K562 (cell line): ENCODE measurements at places on chromosomes 2 and 18.

DNA sequence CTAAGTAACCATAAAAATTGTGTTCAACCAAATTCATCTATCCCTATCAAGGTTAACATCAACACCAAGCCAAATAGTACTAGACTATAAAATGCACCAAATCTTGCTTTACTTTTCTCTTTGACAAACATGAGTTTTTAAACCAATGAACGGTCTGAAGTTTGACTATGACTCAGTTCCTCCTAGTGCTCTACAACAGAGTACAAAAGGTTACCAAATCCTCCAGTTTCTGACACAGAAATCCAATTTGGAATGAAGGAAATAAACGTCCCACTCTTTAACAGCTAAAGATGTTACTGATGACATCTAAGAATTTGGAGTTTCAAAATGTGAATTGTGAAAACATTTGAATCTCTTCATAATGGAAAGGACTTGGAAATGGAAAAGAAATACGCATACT is 11.8 kb upstream of the ACVR1 start:
- DNase-seq, result no peak

- no peak for DNase-seq
Observed at GRCh38 chr2:119196301-119197125, 27.1 kb upstream of the STEAP3 start.

DNA sequence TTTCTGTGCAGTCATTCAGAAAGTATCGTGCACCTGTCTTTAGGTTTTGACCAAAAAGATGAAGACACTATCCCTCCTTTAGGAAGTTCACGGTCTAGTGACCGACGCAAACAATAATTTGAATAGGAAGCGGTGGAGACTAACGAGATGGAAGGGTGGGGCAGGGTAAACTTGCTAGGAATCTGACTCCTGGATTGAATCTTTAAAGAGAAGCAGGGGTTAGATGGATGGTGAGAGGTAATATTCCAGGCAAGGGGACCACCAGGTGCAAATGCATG is 651 bp upstream of the TXNL1 start:
- no peak for DNase-seq

GRCh38 chr2:232633413-232634205 is at the start of gene EFHD1:
Gene EFHD1 (plus strand): TSS chr2:232633604. CDS start chr2:232633705, 101 bp downstream.
- peak; percentile 72 for DNase-seq

DNA sequence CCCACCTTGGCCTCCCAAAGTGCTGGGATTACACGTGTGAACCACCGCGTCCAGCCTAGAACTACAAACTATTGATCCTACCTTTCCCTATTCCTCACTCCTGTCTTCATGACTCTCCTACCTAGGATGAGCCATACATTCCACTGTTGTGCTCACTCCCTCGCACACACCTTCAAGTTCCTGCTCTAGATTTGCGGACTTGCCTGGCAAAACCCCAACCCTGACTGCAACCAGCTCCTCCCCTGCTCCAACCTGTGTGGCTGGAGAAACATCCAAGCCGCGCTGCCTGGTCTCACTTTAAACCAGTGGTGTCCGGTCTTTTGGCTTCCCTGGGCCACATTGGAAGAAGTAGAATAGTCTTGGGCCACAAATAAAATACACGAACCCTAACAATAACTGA is 5.0 kb upstream of the DNPEP start:
- DNase-seq, result no peak

DNA sequence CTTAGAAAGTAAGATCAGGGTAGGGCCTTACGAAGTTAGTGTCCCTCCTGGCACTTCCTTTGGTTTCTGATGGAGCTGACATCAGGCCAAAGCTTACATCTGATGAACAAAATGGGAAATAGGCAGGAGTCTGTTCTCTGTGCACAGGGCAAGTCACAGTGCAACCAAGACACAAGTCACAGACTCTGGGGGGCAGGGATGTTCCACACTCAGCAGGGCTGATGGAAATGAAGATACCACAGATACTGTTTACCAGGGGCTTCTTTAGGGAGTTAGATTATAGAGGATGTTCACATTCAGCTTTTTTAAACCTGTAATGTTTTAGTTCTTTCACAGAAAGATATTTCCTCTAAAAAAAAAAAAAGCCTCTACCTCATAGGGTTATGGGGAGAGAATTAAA is 106.2 kb upstream of the EPC2 start:
- DNase-seq, result no peak
